Dermis microvascular lymphatic vessel endothelial cell (primary cell): ENCODE measurements at places on chromosomes 3 and 15. TPM values are rescaled to one million over a fixed set of nuclear protein-coding genes. Genes with fewer than 3 reads are reported as not detected.

GRCh38 chr15:45113380-45113990 lies 487 bp downstream of the DUOX2 start:
- DNase-seq, result no peak

- no peak for DNase-seq
These were observed 83.2 kb upstream of the ATP10A start for GRCh38 chr15:25946241-25946805.

GRCh38 chr3:46512191-46512749 lies 14.5 kb downstream of the RTP3 start:
- no peak for DNase-seq

DNA sequence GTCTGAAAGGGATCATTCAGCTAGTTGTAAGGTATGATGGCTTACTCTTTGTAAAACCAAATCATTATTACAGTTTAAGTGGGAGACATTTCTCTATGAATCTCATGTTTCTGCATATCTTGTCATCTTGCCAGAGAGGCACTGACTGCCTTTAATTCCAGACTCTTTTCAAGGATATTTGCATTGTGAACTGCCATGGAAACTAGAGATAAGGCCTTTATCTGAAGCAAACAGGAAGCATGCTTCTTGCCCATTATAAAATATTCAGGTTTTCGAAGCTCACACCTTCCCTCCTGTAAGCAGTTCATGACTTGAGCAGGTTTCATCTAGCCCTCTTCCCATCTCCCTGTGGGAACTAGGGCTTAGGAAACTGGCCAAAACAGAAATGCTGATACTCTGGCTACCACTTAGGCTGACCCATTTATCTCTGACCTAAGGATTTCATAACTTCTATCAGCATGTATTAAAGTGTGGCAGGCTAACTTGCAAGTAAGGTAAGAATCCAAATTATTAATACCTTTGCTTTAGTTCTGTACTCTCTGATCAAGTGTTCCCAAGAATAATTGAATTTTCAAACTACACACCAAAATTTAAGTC lies 326.6 kb upstream of the ALCAM start:
- peak; percentile 63 for DNase-seq

- no peak for DNase-seq
These were observed 2.6 kb upstream of the ALCAM start for GRCh38 chr3:105364128-105364527.

GRCh38 chr3:142656575-142656974 lies 60.4 kb downstream of the PLS1 start:
- no peak for DNase-seq

- DNase-seq, result no peak
These were observed 508.2 kb upstream of the SUCLG2 start for GRCh38 chr3:68162644-68163043.

DNA sequence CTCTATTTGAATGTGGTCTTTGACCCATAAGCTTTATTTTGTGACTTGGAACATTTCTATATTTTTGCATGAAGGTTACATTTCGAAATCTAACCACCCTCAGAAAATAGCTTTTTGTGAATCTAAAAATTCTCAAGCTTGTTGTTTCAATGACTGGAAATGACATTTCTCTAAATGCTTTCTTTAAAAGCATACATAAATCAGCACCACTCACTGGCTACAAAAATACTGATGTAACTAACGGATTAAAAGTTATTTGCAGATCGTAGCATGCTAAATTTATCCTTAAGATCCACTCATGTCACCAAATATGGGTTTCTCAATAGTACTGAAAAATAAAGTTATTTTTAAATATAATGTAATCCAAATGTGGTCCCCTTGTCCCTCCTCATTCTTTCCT lies 55.2 kb upstream of the ACAN start:
- no peak for DNase-seq

DNA sequence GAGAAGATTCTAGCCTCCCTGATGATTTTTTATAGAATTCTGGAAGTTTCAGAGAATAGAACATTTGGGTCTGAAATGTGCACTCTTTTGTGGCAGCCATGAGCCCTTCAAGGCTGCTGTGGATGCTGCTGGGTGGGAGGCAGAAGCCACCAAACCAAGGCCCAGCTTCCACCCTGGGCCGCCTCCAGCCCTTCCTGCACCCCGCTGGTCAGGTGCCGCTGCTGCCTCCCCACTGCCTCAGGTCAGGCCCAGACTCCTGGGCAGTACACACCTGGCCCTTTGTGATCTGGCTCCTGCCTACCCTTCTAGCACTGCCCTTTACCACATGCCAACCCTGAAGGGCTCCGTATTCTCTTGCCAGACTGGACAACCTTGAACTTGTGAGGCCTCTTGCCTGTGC lies 28.3 kb downstream of the PPCDC start:
- no peak for DNase-seq

DNA sequence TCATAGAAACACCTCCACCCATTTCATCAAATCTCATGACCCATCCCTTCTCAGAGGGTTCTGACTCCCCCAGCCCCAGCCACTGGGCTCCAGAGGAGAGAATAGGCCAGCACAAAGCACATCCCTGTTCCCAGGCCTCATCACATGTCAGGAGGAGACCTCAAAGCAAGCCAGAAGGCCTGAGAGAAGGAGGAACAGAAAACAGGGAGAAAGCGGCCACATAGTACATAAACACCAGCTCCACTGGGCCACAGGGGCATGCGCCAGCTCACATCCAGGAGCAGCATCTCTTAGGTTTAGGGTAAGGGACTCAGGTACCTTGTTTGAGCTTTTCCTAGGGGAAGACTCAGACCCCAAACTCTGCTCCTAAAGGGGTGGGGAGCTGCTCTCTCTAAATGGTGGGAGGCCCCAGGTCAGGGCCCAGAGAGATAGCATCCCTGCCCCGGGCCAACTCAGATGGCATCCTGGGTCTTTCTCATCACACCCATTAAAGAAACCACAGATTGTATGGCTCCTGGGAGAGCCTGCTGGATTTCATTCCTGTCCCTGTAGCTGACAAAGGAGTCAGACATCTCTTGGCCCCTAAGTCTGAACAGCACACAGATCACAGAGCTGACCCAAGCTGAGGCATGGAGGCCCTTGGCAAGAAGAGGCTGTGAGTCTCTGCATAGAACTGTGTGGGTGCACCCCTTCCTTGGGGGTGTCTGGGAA lies 2.5 kb downstream of the SHF start:
- no peak for DNase-seq

GRCh38 chr3:65412588-65412987 lies 626.1 kb downstream of the MAGI1 start:
- DNase-seq, result peak; percentile 16

GRCh38 chr15:33971811-33972210 lies 3.5 kb downstream of the CHRM5 start:
- no peak for DNase-seq

DNA sequence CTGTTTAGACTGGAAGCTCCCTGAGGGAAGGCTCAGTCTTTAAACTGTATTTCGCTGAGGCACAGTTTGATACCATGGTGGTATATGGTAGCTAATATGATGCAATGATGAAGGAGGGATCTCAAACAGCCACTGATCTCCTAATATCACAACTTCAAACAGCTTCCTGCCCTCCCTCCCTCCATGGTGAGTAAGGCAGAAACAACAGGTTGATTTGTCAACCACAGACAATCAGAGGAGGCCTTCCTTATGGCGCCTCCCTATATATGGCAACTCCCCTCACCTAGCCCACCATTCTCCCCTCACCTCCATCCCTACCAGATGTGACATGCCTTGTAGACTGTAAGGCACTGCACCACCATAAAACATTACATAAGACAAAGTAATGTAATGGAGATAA lies 316.5 kb upstream of the ICE2 start:
- DNase-seq, result no peak

- DNase-seq, result peak; percentile 3
These were observed 622.0 kb downstream of the PYDC2 start for GRCh38 chr3:192082730-192083660.

DNA sequence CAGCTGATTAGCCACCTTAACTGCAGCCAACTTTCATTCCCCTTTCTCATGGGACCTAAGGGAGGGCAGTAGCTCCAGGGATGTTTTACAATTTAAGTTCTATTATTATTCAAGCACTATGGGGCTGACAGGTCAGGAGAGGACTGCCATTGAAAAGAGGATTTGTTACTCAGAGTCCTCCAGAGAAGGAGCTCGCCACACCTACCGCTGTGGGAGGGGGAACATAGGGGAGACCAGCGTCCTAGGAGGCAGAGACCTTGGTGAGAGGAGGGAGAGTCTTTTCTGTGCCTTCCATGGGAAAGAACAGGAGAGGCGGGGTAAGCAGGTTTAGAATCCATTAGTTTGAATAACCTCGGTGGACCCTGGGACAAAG lies 14.4 kb downstream of the ATP10A start:
- DNase-seq, result no peak

DNA sequence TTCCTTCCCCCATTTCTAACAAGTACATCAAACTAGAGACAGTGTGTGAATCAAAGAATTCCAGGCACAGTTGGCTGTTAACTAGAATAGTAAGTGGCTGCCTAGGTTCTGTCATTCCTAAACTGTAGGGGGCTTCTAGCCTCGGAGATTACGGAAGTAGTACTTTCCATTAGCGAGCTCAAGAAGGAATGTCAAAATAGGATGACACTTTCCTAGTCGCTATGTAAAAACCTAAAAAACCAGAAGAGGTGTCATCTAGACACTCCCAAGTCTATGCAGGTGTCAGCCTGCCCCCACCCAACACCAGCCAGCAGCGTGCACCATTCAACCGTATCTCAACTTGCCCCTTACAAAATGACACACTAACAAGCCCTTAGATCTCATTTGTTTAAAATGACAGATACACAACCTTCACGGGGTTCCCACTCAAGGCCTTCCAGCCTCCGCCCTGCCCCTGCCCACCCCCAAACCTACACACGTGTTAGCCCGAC lies 874 bp downstream of the INO80 start:
- peak; percentile 32 for DNase-seq

DNA sequence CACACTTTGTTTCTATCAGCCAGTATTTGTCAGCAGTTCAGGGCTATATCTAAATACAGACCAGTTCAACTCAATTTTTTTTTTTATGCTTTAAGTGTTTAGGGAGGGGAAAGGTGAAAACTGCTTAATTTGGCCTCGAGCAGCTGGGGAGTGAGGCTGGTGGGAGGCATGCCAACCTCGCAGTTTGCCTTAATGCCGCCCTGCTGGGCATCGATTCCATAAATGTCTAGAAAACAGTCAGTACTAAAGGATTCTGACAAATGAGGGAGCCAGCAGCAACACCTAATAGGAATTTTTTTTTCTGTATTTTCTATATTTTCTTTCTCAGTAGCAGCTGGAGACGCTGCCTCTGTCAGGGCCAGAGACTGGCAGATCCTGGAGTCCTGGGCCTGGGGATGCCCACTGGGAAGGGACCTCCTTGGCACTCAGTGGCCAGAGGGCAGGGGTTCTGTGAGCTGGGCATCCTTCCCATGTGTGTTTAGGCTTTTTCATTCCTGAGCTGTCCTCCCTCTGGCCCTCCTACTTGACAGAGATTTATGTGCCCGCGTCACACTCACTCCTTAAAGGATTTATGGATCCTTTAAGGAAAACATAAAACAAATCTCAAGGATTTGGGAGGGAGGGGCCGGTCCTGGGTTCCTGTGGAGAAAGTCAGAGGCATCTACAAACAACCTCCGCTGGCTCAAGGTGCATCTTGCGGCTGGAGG lies 117.8 kb downstream of the WNT5A start:
- DNase-seq, result no peak

GRCh38 chr3:134992586-134992985 lies 197.5 kb downstream of the EPHB1 start:
- DNase-seq, result no peak

- no peak for DNase-seq
These were observed 284.2 kb downstream of the C3orf38 start for GRCh38 chr3:88434001-88434400.

GRCh38 chr15:90231028-90232017 lies 2.4 kb downstream of the CIB1 start:
- no peak for DNase-seq

GRCh38 chr15:87816811-87817210 lies 439.7 kb downstream of the NTRK3 start:
- no peak for DNase-seq

- DNase-seq, result no peak
These were observed 71.7 kb upstream of the TMEM115 start for GRCh38 chr3:50430950-50431435.

DNA sequence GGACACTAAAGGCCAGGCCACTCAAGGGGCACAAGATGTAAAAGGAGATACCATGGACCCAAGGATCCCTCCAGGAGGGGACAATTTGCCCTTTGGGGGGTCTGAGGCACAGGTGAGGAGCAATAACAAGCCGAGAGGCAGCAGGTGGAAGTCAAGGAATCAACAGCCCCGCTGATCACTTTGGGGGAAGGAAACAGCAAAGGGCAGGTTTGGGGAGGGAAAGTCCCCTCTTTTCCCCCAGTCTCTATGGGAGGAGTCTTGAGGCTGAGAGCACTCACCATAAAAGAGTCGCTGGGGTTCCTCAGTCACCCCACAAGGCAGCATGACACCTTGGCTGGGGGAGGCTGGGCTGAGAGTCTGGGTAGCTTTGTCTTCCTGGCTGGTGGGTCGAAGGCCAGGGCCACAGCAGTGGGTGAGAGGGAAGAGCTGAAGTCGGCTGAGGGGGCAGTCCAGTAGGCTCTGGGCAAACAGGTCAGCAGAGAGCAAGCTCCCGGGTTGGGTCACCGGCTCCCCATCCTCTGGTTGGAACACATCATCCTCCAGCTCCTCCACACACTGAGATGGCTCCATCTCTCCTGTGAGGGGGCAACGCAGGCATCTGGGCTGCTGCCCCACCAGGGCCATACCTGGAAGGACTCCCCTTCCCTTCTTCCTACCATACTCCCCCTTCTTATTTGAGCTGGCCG lies 3.0 kb downstream of the BMF start:
- no peak for DNase-seq

BNC1 gene
- total RNA-seq, result 1.0 and 1.6 TPM in 2 replicates

PSTPIP1 gene
- total RNA-seq, result 0.13 and 0.25 TPM in 2 replicates

RASL12 gene
- total RNA-seq, result not detected in 2 replicates

GPR171 gene
- not detected in 2 replicates for total RNA-seq

ARPIN gene
- 10.7 and 11.4 TPM in 2 replicates for total RNA-seq

SERINC4 gene
- total RNA-seq, result not detected in 2 replicates

C2CD4A gene
- 3.2 and 4.3 TPM in 2 replicates for total RNA-seq

ERICH6 gene
- total RNA-seq, result under 0.01 TPM in 2 replicates

RMDN3 gene
- total RNA-seq, result 15.7 and 19.6 TPM in 2 replicates

CELSR3 gene
- total RNA-seq, result 0.13 and 0.25 TPM in 2 replicates

PEX5L gene
- not detected in 2 replicates for total RNA-seq
